ENCODE measurements at places on chromosomes 4 and X.
A peak's percentile ranks its signal among the peaks of the same experiment; 100 is the strongest.

- DNase-seq = peak; percentile 81
Measured at GRCh38 chr4:113682730-113683537, 78.6 kb downstream of the CAMK2D start.

GRCh38 chrX:126393284-126393683 lies 159.3 kb downstream of the DCAF12L1 start:
- DNase-seq = no peak

- no peak for DNase-seq
Measured at GRCh38 chr4:14196131-14196530, 568.6 kb upstream of the BOD1L1 start.

- no peak for DNase-seq
Measured at GRCh38 chr4:143356493-143356892, 19.8 kb downstream of the GAB1 start.

- DNase-seq = no peak
Measured at GRCh38 chr4:54898056-54898562, 227.3 kb downstream of the KDR start.

DNA sequence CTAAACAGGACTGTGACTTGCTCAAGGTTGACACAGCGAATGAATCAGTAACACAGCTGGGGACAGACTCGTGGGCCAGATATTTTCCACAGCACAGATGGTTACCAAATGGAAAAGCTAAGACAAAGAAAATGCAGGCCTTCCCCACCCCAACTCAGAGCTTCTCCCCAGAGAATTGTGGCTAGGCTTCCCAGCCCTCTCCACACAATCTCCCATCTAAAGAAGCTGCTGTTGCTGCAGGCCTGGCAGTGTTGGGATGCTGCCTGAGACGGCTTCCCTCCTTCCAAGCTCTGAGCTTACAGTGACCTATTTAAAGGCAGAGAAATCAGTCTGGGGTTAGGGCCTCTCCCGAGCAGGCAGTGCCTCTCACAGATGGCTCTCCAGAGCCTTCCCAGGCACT lies 46.5 kb upstream of the PGRMC1 start:
- no peak for DNase-seq

DNA sequence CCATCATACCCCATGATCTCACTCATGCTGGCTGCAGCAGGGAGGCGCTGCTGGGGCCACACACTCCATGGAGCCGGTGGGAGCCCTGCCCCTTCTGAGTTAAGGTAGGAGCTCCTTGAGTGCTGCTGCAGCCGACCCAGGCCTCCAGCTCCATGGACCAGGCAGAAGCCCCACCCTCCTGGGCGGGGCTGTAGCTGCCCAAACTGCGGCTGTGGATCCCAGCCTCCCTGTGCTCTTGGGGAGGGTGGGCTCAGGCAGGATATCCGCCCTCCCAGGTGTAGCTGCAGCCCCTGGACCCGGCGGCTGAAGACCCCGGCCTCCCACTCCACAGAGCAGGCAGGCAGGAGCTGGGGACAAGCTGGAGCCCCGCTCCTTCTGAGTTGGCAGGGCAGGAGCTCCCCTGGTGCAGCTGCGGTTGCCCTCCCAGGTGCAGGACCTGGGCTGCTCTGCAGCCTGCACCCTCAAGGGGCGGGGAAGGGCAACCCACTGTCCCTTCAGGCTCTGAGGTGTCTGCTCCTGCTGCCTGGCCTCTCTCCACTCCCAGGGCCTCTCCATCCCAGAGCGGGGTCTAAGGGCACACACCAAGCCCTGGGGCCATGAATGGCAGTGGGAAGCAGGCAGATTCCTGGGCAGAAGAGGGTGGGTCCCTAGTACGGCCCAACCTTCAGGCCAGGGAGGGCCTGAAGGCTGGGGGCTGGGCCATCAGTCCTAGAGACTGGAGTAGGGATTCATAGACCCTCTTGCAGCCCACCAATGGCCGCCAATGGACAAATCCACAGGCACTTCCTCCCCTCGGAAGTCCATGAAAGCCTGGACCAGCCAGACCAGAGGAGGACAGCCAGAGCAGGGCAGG lies 466.1 kb downstream of the DTHD1 start:
- DNase-seq = no peak

DNA sequence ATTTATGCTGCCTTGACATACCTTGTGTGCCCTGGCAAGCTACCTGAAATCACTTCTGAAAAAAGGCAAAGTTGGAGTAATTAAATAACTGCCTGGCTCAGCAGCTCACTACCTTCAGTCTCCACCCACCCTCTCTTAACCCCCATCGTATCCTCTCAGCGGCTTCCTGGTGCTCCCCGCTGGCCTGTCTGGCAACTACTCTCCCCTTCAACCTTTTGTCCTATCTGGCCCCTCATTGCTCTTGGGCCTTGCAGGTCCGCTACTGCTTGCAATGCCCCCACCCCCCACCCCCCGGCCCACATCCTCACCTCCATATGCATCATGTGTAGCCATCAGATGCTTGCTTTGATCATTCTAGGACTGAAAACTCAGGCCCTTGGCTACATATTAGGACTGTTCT lies 34.5 kb downstream of the PRPS1 start:
- no peak for DNase-seq

- peak; percentile 48 for DNase-seq
Measured at GRCh38 chrX:71652405-71652804, 14.9 kb upstream of the LOC101059915 start.

- no peak for DNase-seq
Measured at GRCh38 chr4:171448919-171449481, 364.2 kb upstream of the GALNTL6 start.

GRCh38 chr4:2290488-2290887 lies 28.6 kb upstream of the MXD4 start:
- DNase-seq = no peak

- DNase-seq = peak; percentile 12
Measured at GRCh38 chrX:118726887-118727685, at the start of gene IL13RA1. Gene IL13RA1 (plus strand): TSS chrX:118727606. CDS start chrX:118727639, 33 bp downstream.

DNA sequence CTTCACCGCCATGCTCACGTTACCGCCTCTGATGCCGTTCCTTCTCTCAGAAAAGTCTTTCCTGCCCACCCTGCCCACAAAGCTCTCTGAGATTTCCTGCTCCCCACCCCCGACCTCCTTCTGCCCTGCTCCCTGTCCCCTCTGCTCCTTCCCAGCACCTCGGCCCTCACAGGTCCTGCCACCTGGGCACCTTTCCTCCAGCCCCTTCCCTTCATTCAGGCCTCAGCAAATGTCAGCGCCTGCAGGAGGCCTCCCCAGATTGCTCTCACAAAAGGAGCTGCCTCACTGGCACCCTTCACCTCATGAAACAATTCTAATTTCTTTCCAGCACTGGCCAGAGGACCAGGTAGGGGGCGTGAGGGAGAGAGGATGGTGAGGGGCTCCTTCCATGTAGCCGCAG lies 33.6 kb upstream of the MXD4 start:
- DNase-seq = no peak

GRCh38 chrX:2635342-2635741 lies 55.8 kb upstream of the CD99 start:
- DNase-seq = no peak

DNA sequence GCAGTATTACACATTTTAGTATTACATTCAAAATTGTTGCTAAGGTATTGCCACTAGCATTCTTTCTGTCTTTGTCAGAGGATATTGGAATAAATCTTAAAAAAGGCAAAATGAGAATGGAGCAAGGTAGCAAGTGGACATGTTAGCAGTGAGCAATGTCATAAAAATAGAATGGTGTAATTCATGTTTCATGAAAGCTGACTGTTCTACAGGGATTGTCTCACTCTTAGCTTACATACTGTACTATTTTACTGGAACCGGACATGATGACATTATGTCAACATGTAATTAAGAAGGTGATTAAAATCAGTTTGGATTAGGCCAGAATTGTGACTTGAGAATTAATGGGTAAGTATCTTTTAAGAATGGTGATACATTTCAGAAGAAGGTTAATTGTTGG lies 1086.2 kb downstream of the STIM2 start:
- DNase-seq = no peak

DNA sequence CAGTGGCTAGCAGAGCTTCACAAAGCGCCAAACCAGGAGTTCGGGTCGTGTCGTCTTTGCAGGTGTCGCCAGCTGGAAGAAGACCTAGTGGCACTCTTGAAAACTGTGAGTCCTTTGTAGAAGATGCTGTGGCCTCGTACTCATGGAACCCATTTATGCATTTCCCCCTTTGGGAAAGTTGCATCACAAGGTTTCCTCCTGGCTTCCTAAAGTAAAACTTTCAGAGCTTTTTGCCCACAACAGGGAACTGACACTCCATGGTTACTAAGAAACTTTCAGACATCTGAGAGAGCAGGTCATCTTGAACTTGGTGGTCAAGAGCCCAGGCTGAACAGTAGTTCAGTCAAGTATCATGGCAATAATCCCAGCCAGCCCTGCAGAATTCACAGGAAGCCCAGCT lies 15.9 kb upstream of the NOCT start:
- no peak for DNase-seq

GRCh38 chr4:14853176-14853943 lies 148.9 kb upstream of the CPEB2 start:
- DNase-seq = no peak

DNA sequence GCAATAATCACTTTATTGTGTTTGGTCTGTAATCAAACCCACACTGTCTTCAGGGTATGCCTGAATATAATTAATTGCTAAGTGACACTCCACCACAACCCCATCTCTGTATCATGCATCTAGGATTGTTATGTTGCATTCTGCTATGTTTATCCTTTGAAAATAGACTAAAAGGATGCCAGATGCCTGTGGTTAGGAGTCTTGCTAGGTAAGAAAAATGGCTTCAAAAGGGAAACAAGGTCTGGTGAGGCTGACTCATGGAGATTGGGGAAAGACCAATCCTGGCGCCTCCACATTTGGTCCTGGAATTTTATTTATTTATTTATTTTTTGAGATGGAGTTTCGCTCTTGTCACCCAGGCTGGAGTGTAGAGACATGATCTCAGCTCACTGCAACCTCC lies 360.5 kb upstream of the SLC7A11 start:
- no peak for DNase-seq

- DNase-seq = no peak
Measured at GRCh38 chrX:112664924-112665323, 14.8 kb downstream of the LHFPL1 start.

- DNase-seq = no peak
Measured at GRCh38 chr4:48299560-48299959, 29.9 kb upstream of the TEC start.

GRCh38 chr4:85180533-85180932 lies 214.0 kb upstream of the WDFY3 start:
- no peak for DNase-seq

DNA sequence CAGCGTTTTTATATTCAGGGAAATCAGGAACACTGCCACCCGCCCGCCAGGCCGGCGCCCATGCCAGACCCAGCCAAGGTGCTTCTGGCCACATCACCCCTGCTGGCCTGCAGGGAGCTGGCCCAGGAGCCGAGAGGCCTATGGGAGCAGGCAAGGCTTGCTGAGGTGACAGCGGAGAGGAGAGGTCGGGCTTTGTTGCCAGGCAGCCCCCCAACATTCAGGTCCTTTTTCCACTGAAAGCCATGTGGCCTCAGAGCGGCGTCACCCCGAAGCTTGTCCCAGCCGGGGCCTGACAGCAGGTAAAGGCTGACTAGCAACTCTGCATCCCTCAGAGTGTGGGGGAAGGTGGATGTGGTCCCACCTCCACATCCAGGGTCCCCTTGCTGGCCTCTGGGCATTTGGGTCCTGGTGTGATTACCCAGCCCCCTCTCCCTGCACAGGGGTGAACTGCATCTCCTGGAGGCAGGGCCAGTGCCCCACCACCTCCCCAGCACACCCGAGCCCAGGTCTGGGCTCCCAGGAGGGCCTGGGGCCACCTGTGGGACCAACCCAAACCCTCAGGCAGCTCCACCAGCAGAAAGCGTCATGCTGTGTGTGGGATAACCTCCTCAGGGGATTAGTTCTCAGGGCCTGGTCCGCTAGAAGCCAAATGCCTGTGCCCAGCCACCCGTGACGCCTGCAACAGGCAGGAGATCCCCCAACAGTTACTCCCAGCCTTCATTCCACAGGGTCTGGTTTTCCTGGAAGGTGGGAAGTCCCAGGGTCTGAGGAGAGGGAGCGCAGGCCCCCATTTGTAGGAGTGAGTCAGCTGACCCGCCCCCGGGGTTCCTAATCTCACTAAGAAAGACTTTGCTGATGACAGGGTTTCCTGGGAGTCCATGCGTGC lies at the start of gene PDE6B:
PDE6B (plus strand) TSS at position 869 of the 886 bp plus-strand sequence. CDS start 54 bp downstream, outside the sequence.
- DNase-seq = no peak

- no peak for DNase-seq
Measured at GRCh38 chr4:69026974-69027373, 69.3 kb upstream of the UGT2B7 start.

GRCh38 chr4:108979759-108980158 lies 216.9 kb upstream of the ETNPPL start:
- no peak for DNase-seq

GRCh38 chr4:153385784-153386183 lies 41.3 kb downstream of the MND1 start:
- DNase-seq = no peak

DNA sequence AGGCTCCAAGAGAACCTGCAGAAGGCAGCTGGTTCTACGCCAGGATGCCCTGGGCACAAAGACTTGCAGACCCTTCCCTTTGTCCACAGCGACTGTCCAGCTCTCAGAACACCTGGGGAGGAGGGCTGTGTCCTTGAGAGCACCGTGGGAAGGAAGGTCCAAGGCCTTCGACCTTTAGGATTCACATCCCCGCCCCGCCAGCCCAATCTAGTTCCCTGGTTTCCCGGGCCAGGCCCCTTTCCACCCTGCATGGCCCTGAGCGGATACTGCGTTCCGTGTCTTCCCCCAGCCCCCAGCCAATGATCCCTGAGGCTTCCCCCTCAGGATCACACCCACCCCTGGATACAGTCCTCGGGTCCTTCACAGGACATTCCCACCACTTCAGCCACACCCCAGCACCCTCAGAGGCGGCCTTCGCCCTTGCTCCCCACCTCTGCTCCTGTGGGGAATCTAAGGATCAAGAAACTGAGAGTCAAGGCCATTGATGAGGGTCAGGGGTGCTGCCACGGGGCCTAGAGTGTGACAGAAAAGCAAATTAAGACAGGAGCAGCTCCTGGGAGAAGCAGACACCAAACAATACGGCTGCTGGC lies 9.1 kb downstream of the ABCD1 start:
- no peak for DNase-seq

DNA sequence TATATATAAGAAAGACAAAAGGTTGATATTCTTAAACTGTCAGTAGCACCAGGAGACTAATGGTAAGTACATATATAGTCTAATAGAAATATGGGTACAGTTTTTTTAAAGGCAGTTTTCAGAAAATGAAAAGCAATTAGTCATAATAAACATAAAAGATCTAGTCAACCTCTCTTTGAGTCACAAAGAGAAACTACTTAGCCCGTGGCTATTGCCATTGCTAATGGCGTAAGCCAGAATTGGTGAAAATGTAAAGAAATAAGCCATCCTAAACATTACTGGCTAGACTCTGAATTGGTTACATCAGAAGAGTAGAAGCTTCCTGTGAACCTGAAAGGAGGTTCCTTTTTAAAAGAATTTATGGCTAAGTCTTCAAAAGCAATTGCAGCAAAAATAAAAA lies 668.7 kb upstream of the CPEB2 start:
- no peak for DNase-seq

GRCh38 chr4:167221084-167221483 lies 13.2 kb downstream of the SPOCK3 start:
- no peak for DNase-seq

GRCh38 chr4:102477657-102478056 lies 23.5 kb upstream of the NFKB1 start:
- DNase-seq = no peak
